ENCODE measurements at places on chromosomes 1 and 21.

DNA sequence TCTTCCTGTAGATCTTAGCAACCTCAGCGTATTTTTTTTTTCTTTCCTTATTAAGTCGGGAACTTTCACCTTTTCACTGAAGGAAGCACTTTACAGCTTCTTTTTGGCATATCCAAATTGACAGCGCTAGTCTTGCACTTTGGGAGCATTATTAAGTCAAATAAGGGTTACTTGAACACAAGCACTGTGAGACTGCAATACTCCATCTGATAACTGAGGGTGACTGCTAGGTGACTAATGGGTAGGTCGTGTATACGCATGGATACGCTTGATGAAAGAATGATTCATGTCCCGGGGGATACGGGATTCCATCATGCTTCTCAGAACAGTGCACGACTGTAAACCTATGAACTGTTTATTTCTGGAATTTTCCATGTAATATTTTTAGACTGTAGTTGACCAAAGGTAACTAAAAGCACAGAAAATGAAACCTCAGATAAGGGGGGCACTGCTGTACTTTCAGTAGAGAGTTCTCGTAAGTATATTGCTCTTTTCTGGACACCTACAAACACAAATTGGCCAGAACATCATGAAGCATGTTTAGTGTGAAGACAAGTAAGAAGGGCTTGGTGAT lies 364.7 kb downstream of the SMYD3 start:
- DNase-seq, result no peak

DNA sequence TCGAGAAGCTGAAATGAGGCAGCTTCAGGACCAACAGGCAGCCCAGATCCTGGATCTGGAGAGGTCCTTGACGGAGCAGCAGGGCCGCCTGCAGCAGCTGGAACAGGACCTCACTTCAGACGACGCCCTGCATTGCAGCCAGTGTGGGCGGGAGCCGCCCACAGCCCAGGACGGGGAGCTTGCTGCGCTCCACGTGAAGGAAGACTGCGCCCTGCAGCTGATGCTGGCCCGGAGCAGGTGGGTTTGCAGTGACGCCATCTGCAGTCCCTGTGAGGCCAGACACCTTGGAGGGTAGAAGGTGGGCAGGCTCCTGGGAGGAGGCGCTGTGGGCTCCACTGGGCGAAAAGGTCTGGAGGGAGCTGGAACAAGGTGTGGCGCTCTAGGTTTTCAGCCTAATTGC lies 39.7 kb downstream of the PCNT start:
- no peak for DNase-seq

DNA sequence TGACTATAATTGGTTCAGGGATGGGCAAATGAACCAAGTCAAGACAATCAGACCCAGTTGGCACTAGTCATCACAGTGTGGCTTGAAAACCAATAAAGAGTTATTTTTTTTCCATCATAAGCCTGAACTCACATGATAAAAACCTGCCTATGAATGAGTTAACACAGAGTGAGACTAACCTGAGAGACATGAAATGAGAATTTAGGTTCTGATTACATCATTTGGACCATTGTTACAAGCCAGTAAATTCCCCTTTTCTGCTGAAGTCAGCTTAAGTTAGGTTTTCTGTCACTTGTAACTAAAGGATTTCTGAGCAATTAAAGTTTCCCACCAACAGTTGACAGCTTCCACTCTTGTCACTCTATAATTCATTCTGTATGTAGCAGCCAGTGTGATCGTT lies 9.6 kb upstream of the RSBN1 start:
- no peak for DNase-seq

- DNase-seq, result no peak
Measured at GRCh38 chr1:212641956-212642355, 33.4 kb downstream of the ATF3 start.

DNA sequence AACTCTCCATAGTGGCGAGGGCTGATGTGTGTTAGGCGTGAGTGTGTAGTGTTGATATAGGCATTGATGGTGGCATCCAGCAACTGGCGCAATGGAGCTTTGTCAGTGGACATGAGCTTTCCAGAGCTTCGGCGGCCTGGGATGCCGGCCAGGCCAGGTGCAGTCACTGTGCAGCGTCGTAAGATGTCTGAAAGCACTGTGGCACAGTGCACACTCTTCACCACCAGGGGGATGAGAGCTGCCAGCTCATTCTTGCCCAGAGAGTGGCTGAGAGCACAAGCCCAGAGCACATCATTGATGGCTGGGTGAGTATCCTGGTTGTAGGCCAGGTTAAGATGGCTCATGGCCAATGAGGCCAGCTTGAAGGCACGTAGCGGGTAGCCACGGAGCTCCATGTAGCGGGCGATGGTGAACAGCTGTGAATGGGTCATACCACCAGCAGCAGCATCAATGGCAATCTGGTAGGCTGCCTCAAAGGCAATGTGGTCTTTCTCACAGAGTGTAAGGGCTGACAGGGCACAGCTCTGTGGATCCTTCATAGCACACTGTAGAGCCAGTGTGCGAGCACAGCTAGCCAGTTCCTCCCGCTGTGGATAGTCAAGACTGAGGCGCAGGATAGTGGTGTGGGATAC lies 6.7 kb downstream of the UROD start:
- DNase-seq, result peak; percentile 84

GRCh38 chr1:58307431-58307830 lies 239.1 kb downstream of the OMA1 start:
- no peak for DNase-seq

DNA sequence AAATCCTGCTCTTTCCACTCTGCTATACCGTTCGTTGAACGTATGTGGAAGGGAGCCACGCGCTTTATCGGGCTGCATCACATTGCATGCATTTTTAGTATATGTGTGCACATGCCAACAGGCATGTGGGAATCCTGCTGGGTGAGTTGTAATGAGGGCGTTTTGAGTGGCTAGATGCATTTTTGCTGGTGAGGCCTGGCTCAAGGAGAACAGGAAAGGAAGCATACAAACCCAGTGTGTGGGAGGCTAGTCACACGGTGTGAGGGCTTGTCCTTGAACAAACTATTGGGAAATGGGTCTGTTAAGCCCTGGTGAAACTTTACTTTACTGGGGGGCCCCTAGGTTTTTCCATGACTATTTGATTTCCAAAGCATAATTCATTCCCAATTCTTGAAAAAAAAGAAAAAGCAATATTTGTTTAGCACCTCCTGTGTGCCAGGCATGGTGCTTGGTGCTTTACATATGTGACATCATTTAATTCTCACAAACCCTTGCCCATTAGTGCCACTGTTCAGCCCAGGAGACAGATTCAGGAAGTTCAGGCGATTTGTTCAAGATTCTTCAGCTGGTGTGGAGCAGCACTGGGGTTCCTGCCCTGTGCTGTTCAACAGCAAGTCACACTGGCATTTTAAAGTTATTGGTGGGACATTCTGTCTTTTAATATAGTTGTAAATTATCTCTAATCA lies 25.6 kb upstream of the JUN start:
- no peak for DNase-seq

DNA sequence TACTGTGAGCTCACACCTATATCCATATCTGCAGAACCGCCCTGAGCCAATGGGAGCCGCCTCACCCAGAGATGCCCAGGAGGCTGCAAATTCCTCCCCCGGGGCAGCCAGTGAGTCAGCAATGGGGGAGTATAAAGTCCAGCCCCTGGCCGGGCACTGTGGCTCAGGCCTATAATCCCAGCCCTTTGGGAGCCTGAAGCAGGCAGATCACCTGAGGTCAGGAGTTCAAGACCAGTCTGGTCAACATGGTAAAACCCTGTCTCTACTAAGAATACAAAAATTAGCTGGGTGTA lies 5.0 kb upstream of the CLCNKB start:
- DNase-seq, result no peak

DNA sequence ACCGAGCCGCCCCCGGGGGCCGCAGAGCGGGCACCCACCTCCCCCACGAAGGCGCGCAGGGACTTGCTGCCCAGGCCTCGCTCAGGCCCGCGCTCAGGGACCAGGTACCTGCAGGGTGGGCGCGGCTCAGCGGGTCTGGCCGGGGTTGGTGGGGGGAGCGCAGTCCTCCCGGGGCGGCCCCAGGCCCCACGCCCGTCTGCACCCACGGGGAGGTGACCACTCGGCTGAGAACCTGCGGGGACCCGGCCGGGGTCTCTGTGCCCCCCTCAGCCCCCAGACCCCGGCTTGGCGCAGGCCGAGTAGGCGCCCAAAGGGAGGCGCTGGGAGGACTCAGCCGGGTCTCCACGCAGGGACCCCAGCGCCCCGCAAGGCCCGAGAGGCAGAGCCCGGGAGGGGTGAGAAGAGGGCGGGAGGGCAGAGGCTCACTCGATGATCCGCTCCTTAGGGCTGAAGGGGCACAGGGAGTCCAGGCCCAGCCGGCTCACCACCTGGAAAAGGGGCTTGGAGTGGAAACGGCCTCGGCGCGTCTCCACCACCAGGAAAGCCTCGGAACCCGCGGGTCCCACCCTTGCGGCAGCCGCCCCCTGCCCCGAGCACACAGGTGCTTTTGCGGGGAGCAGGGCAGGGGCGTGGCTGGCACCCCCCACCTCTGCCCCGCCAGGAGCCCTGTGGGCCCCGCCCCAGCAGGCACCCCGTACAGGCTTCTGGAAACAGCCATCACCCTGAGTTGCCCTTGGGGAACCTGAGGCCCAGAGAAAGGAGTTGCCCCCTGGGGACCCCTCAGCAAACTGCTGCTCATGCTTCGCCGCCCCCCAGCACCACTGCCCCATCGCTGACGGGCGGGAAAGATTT lies 9.3 kb downstream of the FTCD start:
- DNase-seq, result no peak

DNA sequence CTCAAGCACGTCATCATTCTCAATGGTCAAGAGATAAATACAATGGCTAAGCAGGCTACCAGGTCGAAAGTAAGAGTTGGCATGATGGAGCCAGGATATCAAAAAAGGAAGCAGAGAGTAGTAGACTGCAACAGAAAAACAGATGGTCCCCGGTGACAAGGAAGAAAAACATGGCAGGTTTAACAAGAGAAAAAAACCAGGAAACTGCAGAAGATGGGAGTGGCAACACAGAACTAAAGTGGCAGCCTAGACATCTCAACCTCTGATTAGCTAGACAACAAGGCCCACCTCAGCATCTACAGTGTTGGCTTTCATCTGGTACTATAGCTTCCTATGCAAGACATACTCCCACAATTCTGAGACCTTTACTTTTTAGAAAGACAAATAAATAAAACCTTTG lies 3.1 kb downstream of the UBR4 start:
- DNase-seq, result no peak

GRCh38 chr1:62295921-62296491 lies 23.2 kb downstream of the KANK4 start:
- DNase-seq, result no peak

DNA sequence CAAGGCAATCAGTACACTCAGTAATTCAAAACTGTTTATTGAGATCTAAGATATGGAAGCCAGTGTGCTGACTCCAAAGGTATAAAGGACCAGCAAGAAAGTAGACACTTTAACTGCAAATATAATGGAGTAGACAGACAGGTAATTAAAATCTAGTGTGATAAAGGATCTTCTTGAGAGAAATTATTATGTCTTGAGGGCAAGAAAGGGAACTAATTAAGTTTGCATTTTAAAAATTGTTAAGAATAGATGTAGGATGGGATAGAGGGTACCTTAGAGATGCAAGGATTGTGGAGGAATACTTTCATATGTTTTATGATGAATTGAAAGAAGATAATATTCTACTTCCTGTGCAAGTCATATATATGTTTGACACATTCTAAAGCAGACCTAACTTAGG lies 825.3 kb downstream of the LTN1 start:
- no peak for DNase-seq

GRCh38 chr21:46483300-46484295 lies 24.9 kb downstream of the DIP2A start:
- no peak for DNase-seq

GRCh38 chr1:119617751-119618691 lies 30.0 kb downstream of the ZNF697 start:
- no peak for DNase-seq

DNA sequence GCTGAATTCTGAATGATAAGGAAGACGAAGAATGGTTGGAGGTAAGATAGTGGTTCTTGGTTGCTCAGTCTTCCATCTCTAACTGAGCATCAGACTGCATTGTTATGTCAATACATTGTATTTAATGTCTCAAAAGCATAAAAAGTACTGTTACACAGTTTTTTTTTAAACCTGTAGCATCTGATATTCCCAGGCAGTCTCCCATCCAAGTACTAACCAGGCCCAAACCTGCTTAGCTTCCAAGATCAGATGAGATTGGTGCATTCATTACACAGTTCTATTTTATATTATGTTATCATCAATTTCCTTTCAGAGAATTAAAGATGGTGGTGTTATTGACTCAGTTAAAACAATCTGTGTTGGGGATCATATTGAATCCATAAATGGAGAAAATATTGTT lies 48.9 kb downstream of the GIPC2 start:
- DNase-seq, result no peak

- DNase-seq, result no peak
Measured at GRCh38 chr1:224433041-224433691, 1.4 kb downstream of the WDR26 start.

DNA sequence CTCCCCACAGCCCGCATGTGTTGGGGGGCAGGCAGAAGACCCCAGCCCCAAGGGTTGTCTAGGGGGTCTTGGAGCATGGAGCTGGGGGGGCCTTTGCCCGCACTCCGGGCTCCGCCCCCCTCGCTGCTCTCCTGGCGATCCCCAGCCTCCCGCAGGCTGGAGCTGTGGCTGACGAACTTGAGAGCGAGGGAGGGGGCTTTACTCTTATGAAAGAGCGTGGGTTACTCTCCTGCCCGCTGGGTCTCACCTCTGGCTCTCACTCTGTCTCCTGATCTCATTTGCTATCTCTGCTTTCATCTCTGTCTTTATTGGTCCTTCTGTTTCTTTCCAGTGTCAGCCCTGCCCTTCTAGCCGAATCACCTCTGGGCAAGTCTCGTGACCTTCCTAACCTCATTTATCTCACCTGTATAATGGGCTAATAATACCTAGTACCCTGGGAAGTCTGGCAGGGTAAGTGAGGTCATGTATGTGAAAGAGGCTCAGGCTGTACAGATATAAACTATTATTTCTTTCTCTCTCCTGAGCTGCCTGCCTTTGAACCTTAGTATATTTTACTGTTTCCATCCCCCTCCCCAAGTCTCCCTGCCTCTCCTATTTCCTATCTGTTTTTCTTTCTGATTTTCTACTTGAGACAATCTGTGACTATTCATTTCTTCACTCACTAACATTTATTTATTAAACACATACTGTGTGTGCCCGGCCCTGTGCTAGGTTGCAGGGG lies 731 bp downstream of the EFNA4 start:
- no peak for DNase-seq

GRCh38 chr1:91729621-91730358 lies 156.2 kb downstream of the TGFBR3 start:
- DNase-seq, result no peak

- no peak for DNase-seq
Measured at GRCh38 chr1:16076865-16077238, 3.4 kb upstream of the FAM131C start.

DNA sequence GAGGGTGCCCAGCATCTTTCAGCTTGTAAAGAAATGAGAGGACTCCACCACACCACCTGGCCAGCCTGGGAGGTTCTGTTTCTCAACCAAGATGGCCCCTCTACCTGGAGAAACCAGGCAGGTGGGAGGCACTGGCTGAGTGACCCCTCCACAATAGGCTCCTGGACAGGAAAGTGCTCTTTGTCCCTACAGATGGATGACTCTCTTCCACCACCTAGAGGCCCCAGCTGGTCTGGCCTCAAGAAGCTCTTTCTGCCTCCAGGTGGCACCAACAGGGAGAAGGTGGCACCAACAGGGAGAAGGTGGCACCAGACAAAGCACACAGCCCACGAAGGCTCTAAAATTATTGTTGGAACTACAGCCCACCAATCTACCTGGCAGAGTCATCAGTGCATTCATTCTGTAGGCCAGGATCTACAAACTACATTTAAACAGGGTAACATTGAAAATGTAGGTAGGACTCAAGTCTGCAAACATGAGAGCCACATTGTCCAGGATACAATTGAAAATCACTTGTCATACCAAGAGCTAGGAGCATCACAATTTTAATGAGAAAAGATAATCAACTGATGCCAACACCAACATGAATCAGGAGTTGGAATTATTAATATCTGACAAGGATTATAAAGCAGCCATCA lies 14.4 kb downstream of the TMPRSS3 start:
- DNase-seq, result no peak
